NCI-H446 treated with DMSO at 0.1 percent for 48 hours (cell line): ENCODE measurements at places on chromosomes 2 and 18.
A peak's percentile ranks its signal among the peaks of the same experiment; 100 is the strongest.

DNA sequence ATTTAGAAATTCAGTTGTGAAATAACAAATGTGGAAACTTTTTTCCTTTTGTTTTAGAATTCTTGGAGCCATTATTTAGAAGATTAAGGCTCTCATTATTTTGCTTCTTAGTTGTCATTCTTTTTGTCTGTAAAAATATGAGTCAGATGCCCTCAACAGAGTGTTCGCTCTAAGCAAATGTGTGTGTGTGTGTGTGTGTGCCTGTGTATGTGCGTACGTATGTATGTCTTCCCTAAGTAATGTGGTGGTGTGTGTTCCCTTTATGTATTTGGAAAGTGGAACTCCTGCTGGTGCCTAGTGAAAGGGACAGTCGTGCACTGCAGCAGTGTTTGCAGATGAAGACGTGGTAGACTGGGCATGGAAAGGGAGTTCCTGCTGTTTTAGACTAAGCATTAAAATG, 27.5 kb downstream of the ZNF407 start:
- DNase-seq, result no peak

- no peak for DNase-seq
Measured at GRCh38 chr2:46294176-46294836, 2.9 kb upstream of the EPAS1 start.

DNA sequence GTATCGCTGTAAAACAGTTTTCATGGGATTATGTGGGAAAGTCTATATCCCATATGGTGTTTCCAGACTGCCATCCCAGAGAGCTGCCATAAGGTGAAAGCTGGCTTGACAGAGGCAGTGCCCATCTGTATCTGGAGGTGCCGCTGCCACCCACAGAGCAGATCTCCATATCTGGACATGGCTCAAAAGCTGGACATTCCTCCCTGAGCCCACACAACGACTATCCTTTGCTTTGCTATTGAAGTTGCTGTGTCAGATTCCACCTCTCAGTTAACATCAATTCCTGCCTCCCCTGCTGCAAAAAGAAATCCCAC, 55.2 kb downstream of the RND3 start:
- no peak for DNase-seq

DNA sequence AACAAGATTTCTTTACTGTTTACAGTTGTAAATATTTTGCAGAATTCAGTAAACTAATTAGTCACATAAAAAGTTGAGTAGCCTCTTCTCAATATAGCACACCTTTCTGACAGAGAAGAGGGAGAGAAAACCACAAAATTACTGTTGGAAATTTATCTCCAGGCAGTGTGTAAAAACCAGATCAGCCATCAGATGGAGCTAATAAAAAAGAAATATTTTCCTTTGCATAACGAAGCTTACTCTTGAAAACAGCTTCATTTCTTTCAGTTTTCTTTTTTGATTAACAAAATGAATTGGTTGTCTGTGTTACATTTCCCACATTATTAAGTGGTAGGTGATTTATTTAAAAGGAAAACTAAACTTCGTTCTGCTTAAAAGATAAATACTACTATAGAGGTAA, 259.3 kb upstream of the KCNJ3 start:
- DNase-seq, result peak; percentile 36
